ENCODE measurements at places on chromosomes 7 and 10.
A peak's percentile ranks its signal among the peaks of the same experiment; 100 is the strongest.

DNA sequence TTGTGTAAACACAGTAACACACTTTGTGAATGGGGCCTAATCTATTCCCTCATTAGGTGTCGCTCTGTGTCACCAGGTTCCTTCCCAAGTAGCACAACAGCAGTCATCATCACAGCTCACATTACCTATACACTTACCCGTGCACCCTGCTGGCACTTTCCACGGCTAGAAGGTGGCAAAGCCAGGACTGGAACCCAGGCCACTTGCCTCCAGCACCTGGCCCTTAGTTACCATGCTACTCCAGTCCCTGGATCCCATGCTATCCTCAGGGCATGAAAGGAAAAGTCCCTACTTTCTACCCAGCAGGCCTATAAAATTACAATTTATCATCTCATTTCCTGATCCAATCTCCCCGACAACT, 18.4 kb downstream of the SMURF1 start:
- DNase-seq: peak; percentile 75

DNA sequence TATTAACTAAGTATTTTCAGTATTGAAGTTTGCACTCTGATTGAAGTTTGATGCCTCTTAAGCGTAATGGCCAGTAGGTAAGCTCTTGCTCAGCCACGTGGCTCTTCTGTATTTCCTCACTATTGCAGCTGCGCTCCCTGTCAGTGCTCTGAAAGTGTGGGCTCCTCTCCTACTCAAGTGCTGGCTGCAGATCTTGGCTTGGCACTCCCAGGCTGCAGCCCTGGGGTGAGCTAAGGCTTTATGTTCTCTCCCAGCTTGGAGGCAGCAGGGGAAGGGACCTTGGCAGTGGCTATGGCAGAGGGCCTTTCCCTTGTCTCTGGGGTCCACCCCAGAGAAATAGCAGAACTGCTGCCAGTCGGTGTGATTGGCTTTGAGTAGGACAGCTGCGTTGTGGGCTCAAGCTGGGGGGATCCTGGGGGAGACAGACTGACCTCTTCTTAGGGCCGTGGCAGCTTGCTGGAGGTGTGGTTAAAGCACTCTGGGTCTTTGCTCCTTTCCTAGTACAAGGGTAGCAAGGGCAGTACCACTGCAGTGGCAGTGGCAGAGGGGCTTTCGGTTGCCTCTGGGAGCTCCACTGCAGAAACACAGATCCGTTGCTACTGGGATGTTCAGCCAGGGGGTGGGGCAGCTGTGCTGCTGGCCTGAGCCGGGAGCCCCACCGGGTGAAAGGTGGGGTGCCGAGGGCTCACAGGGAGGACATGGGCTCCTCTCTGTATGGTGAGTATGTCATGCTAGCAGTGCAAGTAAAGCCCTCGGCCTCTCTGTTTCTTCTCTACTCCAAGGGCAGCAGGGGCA, 100.5 kb downstream of the GLCCI1 start:
- no peak for DNase-seq

GRCh38 chr7:132076301-132077035, 499.8 kb downstream of the PLXNA4 start:
- no peak for DNase-seq

DNA sequence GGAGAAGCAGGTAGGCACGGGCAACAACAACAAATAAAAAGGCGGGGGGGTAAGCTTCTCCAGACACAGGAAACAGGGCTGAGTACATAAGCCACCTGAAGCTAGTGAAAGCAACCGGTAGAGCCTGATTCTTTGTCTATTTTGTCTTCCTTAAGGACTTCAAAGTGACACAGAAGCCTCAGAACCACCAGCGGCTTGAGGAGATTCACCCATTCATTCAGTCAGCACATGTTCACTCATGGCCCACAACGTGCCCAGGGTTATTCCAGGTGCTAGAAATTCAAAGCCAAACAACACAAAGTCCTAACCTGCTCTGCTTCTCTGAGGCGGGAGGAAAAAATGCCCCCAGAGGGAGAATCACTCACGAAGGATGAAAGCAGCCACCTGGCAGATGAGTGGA, 69.3 kb upstream of the C7orf33 start:
- no peak for DNase-seq

GRCh38 chr10:132861116-132861691, 75.3 kb upstream of the NKX6-2 start:
- no peak for DNase-seq

DNA sequence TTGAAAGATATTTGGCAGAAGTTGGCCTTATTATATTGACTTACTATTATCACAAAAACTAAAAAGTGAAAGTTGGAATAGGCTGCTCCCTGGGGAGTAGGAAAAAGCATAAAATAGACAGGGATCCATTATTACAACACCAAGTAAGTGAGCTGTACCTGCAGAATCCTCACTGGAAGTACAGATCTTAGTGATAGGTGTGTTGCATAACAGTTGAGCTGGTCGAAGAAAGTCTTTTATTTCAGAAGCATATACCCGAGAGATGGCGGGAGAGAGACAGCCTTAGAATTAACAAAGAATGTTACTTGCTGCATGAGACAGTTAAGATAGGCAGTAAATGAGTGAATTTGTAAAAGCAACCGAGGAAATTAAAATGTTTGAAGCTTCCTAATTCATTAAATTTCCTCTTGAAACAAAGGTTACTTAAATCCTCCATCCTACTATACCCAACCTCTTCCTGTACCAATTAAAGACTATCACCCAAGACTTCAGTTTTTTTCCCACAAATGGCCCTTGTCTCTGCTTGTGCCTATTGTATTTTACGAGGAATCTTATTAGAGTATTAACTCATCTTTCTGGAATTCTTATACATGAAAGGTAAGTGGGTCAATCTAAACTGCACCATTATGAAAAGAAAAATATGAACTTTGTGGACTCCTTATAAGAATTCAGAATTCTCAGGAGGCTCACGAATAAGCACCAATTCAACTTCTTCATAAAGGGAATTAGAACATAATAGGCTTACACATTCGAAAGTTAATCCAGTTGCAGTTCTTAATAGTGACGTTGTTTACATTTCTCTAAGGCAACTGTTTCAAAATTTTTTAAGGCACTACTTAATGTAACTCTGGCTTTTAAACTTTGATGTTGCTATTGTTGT, 56.2 kb downstream of the CREM start:
- DNase-seq: no peak

DNA sequence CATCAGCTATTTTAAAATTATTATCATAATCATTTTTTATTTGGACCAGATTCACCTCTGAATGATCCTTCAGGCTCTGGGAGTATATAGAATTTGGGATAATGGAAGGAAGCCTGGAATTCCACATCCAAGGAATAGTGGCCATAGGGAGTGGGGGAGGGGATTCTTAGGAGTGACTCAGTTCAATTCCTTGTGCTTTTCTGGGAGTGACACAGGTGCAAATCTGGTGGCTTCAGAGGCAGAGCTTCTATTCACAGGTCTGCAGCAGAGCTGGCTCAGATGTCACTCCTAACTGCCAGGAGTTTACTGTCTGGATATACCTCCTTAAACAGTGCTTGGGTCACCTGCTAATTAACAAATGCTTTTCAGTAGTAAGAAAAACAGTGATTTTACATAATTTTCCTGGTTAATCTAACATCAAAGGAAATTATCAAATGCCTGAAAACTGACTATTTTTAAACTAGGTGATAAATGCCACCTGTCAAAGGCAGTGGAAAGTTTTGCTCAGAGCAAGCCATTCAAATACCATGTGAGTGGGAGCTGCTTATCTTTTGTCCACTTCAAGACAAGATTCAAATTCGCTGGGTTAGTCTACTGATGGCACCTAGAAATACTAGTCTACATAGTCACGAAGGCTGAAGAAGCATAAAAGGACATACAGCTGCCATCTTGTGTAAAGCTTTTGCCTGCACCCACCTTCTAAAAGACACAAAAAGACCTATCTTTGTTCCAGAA, 106.7 kb upstream of the LAMB4 start:
- DNase-seq: no peak

- no peak for DNase-seq
Observed at GRCh38 chr10:11713186-11713743, 28.9 kb upstream of the ECHDC3 start.

DNA sequence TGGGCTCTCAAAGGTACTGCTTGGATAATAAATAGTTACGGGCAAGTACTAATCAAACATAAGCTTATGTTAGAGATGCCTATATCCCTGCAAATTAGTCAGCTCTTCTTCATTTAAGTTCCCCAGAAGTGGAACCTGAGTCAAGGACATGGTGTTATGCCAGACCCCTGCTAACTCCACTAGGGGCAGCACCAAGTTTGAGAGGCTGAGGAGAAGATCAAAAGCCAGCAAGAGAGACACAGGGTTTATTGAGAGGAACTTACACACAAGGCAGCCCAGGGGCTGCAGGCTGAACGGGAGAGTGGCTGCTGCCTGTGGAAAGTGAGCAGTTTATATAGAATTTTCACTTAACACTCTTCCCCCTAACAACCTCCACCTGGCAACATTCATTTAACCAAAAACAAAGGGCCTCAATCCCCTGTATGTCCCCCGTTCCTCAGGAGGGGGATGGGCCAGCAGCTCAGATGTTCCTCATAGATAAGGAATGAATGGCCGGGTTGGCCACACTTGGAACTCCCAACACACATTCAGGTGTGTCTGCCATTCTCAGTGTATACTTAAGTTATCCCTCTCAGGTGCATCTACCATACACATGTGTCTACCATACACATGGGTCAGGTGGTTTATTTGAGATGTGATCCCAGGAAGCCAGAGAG, 62.6 kb upstream of the GHITM start:
- DNase-seq: no peak

- no peak for DNase-seq
Observed at GRCh38 chr7:114148779-114149178, 230.0 kb upstream of the PPP1R3A start.

GRCh38 chr10:29648114-29648982, 13.6 kb upstream of the SVIL start:
- DNase-seq: no peak

GRCh38 chr10:30048768-30049517, 10.4 kb downstream of the JCAD start:
- no peak for DNase-seq

DNA sequence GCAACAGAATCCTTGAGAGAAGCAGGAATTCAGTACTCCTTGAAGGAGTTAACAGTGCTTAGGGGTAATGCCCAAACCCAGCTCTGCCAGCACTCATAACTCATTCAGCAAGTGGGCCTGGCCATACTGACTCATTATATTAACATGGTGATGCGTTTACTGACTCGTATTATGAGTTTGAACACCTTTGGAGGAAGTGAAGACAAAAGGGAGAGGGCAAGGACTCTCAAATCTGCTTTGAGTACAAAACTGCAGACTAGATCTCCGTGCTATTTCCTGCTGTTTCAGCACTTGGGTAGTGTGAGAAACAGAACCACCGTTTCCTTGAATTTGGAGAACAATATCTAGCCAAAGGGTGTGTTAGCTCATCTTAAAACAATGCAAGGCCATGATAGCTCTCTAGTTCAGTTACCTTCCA, 30.8 kb downstream of the SLC16A9 start:
- DNase-seq: no peak

- DNase-seq: no peak
Observed at GRCh38 chr7:54477083-54477482, 65.1 kb upstream of the VSTM2A start.

GRCh38 chr10:60414111-60414510, 24.4 kb upstream of the ANK3 start:
- DNase-seq: no peak

- DNase-seq: no peak
Observed at GRCh38 chr10:130455111-130455695, 319.0 kb downstream of the GLRX3 start.

DNA sequence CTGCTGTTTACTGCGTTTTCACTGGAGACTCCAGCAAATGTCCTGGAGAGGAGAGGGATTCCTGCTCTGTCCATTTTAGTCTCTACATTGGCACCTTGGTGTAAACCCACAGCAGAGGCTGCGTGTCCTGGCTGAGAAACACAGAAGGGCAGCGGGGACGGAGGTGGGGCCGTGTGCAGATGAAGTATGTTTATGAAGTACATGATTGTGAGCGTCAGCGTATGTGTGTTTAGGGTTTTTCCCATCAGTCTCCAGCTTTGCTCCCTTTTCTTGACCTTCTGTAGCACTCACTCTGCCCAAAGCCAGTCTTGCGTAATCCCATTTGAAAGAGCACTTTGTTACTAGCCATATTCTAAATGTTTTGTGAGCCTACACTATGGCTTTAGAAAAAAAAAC, 750.7 kb upstream of the SORCS1 start:
- no peak for DNase-seq

DNA sequence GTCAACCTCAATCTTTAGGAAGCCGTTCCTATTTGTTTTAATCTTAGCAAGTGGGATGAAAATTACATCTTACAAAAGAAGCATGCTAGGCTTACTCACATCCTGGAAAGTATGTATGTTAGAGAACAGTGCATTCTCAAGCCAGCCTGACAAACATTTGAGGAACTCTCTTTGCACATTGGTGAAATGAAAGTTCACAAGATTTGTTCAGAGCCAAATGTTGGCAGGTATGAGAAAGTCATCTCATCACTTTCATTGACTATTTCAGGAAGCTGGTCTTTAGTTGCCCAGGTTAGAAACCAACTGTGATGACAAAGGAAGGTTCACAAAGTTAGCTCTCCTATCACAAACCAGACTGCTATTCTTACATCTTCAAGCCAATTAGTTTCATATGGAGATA, 57.1 kb downstream of the ABCB1 start:
- no peak for DNase-seq

- DNase-seq: no peak
Observed at GRCh38 chr7:54543051-54543488, 895 bp downstream of the VSTM2A start.

DNA sequence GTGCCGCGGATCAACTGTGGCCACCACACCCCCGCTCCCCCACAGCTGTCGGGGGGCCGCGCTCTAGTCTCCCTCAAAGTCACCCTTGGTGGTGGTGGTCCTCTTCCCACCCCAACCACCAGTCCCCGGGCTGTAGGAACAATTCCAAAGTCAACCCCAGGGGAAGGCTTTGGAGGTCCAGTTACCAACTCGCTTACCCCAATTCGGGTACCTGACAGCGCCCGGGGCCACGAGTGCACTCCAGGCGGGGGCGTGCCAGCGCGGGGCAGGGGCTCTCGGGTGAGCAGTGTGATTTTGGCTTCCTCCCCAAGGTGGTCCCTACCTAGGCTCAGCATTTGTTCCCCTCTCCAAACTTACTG, 584 bp upstream of the ZMIZ1 start:
- no peak for DNase-seq

GRCh38 chr10:104300002-104300735, 31.2 kb downstream of the GSTO2 start:
- DNase-seq: no peak

DNA sequence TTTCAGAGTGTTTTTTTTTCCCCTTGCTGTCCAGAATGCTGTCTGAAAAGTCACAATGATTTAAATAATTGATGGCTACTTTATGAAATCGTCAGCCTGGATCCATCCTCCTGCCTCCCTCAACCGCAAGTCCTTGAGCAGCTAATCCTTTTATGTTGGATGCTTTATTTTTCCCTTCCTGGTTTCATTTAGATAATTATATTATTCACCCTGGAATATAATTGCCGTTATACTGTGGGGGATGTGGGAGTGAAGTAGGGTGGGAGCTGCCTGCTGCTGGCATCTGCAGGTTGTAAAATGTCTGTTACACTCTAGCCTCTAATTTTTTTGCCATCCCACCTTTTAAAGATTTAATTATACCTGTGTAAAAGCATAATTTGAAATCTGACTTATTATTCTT, 290.5 kb upstream of the LRGUK start:
- no peak for DNase-seq
